ENCODE measurements at places on chromosomes 3 and 15.
A peak's percentile ranks its signal among the peaks of the same experiment; 100 is the strongest.

- no peak for DNase-seq
Observed at GRCh38 chr3:138946663-138947494, at the start of the genes FOXL2 and FOXL2NB. FOXL2 (minus strand) TSS chr3:138947137; CDS start chr3:138946722, 415 bp downstream. FOXL2NB (plus strand) TSS chr3:138947217; CDS start chr3:138947365, 148 bp downstream.

- no peak for DNase-seq
Observed at GRCh38 chr15:74426404-74427281, 7.1 kb downstream of the SEMA7A start.

- no peak for DNase-seq
Observed at GRCh38 chr3:51280176-51280575, 104.9 kb upstream of the MANF start.

DNA sequence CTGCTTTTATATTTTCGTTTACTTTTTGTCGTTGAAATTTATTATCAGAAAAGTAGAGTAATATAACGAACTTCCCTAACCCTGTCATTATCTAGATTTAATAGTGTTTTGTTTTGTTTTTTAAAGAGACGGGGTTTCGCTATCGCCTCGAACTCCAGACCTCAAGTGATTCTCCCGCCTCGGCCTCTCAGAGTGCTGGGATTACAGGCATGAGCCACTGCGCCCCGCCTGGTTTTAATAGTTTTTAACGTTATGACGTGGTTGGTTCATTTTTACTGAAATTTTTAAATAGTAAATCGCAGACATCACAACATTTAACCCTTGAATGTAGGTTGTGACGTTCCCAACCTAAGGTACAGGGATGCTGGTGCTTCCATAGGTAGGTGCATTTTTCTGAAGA is 1.0 kb downstream of the NGRN start:
- no peak for DNase-seq

- DNase-seq = no peak
Observed at GRCh38 chr15:89852342-89852995, 37.8 kb upstream of the ANPEP start.

- DNase-seq = no peak
Observed at GRCh38 chr3:159187706-159188105, 385.9 kb downstream of the MFSD1 start.

DNA sequence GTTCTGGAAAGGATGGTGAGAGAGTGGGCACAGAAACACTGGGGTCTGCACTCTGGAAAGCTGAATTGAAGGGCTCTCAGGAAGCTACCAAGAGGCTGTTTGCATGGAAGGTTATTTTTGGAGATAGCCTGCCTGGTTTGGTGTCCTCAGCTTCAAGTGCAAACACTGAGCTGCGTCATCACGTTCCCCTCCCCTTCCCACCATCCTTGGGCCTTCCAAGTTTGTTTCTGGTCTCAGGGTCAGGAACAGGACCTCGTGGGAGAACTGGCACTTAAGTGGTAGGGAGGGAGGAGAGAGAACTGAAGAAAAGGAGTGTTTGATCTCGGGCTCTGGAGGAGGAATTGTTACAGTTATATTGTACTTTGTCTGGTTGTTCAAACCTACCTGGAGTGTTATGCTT is 10.6 kb downstream of the ST6GAL1 start:
- no peak for DNase-seq

DNA sequence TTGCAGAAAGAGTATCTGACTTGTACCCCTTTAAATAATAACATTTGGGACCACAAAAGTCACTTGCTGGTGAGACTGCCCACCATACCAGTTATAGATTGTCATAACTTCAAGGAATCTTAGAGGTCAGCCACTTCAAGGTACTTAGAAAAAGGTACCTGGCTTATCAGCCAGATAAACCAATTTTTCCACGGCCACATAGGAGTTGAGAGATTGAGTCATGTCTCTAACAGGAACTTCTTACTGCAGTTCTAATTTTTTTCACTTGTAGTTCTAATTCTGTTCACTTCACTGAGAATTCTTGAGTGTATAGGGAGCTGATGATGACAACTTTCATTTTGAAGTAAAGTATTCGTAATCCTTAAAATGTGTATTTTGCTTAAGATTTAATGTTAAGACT is 317.1 kb upstream of the CBLB start:
- no peak for DNase-seq

DNA sequence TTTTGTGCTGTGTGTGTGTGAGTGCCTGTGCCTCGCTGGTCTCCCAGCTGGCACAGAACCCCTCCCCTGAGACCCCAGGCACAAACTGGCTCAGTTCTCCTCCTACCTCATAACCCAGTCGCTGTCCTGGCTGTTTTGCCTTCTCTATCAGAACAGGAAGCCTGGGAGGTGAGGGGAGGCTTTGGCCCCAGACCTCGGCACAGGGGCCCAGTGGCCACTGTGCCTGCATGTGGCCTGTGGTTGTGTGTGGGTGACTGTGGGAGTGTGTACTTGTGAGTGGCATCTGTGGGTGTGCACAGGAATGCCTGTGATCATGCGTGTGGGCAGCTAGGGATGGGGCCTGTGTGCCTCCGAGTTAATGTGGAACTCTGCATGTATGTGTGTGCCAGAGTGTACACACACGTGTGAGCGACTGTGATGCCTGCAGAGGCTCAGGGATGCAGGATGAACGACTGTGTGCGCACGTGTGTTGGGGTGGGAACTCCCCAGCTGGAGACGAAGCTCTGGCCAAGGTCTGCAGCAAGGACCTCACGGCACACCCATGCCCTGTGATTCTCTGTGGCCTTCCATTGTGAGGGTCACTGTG is 32.3 kb downstream of the PSTPIP1 start:
- peak; percentile 26 for DNase-seq

- no peak for DNase-seq
Observed at GRCh38 chr3:142495103-142495502, 47.3 kb upstream of the XRN1 start.

- DNase-seq = no peak
Observed at GRCh38 chr3:159892171-159892795, 96.4 kb upstream of the IL12A start.

GRCh38 chr15:64044300-64045100 is 1.8 kb downstream of the DAPK2 start:
- no peak for DNase-seq

DNA sequence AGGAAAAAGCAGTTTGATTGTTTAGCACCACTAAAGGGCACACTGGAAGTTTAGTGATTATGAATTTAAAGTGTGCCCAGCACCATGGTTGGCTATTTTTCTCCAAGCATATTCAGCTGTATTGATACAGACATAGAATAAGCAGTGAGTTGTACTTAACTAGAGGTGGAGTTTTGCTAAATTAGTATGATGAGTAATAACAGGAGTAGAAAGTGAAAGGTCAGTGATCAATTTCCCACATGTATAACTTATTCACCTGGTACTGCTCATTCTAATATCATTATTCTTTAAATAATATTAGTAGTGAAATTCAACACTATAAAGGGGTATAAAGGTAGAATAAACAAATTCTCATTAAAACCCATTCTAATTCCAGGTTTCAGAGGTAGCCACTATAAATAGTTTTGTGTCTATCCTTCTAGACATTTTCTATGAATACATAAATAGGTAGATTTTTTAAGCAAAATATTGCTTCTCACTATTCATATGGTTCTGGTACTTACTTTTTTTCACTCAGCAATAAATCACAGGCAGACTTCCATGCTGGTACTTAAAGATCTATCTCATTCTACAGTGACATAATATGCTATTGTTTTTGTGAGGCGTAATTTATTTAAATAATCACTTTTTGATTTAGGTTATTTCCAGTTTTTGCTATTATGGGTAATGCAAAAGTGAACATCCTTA is 732.9 kb downstream of the VGLL3 start:
- no peak for DNase-seq

DNA sequence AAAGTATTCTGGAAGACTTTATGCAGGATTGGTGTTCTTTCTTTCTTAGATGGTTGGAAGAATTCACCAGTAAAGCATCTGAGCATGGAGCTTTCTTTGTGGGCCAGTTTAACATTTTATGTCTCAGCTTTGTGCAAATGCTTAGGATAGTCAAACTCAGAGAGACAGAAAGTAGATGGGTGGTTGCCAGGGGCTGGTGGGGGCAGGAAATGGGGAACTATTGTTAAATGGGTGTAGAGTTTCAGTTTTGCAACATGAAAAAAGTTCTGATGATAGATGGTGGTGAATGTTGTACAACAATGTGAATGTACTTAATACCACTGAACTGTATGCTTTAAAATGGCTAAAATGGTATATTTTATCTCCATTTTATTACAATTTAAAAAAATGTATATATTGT is 24.8 kb downstream of the SPCS1 start:
- no peak for DNase-seq

GRCh38 chr3:195752546-195753331 is 32.0 kb downstream of the MUC20 start:
- no peak for DNase-seq

DNA sequence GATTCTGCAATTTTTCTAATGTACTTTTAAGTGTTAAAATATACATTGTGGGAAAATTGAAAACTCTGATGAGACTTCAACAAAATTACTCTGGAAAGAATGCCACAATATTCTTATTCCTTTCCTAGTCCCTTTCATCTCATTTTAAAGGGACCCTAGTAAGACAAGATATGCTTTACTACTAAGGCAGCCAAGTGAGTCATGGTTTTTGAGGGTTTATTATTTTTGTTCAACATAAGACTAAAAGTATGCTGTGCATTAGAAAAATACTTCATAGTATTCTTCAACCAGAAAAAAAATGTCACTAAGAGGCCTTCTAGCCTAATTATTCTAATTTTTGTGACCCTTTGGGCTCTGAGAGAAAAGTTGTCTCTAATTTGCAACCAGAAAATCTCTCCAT is 7.4 kb downstream of the IL12A start:
- DNase-seq = no peak

DNA sequence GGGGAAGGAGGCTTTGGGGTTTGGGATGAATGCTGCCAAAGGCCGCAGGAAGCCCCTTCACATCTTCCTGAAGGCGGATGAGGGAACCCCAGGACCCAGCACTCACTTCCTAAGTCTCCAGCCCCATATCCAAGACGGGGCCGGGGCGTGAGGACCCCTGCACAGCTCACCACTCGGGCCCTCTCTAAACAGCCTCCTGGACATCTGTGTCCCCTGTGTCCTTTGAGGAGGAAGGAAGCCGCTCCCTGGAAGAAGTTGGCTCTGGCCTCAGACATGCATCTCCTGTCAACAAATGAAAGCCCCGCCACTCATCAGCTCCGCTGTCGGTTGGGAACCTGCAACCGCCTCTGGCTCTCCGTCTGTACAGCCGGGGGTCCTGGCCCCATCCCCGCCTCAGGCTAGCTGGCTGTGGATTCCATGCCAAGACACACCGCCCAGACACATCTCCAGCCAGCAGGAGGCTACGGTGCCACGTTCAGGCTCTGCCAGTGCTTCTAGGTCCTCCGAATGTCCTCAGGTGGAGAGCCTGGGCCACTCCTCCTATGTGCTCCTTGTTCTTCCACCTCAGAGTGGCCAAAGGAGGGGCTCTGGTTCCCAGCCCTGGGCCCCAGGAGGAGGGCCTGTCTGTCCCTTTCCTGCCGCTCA is 140.0 kb upstream of the MEF2A start:
- peak; percentile 28 for DNase-seq

GRCh38 chr3:61568127-61568526 is 6.8 kb downstream of the PTPRG start:
- DNase-seq = no peak

GRCh38 chr3:71444028-71444860 is 139.3 kb downstream of the FOXP1 start:
- DNase-seq = no peak

Data from activated CD4-positive, CD25-positive, alpha-beta regulatory T cell treated with anti-CD3 and anti-CD28 coated beads, Interleukin-2, amount 50 U/mL, for 72 hours (primary cell).